ENCODE measurements at places on chromosomes 2 and 18.

DNA sequence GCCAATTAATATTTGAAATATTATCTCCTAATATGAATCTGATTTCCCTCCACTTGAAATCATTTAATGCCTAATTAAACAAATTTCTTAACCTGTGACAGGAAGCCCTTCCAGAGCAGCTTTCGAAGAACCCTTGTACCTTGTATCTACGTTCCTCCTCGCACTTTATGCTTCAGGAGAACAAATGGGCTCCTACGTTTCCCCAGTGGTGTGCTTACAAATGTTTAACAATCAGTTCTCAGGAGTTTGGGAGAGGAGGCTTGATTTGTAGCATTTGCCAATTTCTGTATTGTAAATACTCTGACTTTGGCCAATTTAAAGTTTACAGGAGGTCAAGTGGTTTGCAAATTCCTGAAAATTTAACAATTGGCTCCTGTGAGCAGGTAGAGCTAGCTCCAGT is 327.8 kb downstream of the THSD7B start:
- DNase-seq, result no peak

DNA sequence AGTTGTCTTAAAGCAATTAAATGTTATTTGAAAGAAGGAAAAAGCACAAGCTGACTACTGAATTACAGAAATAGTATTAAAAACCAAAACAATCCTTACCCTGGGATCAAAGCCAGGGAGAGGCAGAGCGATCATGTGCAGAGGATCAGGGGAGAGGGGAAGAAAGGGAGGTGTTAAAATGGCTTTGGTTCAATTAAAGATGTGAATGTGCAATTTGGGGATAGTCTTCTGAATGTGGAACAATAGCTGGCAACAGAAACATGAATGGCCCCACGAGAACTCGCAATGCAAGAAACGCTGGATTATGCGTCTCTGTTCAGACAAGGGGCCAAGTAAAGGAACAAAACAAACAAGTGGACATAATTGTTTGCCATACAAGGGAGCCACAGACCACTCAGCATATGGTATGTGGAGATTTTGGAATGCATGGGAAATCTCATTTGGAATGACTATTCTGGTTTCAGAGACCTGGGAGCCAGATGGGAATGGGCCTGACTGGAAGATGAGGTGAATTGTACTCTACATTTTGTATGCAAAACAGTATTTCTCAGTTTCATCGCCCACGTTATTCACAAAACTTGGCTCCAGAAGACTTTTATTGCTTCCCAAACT is 155.4 kb downstream of the SLC4A3 start:
- DNase-seq, result no peak

DNA sequence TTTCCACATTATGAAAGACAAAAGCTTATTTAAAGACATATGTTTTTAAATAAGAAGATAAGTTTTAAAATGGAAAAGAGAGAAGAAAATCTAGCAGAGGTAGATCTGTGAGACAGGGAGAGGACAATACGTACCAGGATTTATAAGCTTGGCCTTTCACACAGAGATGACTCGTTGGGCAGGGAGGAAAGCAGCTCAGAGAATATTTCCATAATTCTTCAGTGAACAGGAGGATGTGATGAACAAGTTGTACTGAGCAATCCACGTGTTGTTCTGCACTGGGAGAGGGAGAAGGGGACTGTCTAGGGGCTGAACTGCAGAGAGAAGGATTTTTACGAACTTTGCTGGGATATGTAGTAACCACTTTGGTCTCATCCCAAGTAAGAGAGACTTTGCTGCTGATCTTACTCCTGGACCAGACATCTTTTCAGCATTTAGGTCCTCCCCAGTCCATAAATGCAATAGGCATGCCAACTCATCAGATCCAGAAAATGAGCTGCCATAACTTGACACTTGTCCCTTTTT is 162.5 kb upstream of the SETBP1 start:
- no peak for DNase-seq

GRCh38 chr2:29983308-29983707 is 61.9 kb upstream of the ALK start:
- no peak for DNase-seq

- no peak for DNase-seq
Observed at GRCh38 chr2:1493431-1494126, 80.3 kb downstream of the TPO start.

GRCh38 chr18:63904694-63905093 is 3.1 kb upstream of the SERPINB10 start:
- no peak for DNase-seq

- peak; percentile 93 for DNase-seq
Observed at GRCh38 chr2:118016911-118017310, 3.0 kb upstream of the CCDC93 start.

GRCh38 chr2:240208631-240209211 is 68.3 kb upstream of the OTOS start:
- no peak for DNase-seq

DNA sequence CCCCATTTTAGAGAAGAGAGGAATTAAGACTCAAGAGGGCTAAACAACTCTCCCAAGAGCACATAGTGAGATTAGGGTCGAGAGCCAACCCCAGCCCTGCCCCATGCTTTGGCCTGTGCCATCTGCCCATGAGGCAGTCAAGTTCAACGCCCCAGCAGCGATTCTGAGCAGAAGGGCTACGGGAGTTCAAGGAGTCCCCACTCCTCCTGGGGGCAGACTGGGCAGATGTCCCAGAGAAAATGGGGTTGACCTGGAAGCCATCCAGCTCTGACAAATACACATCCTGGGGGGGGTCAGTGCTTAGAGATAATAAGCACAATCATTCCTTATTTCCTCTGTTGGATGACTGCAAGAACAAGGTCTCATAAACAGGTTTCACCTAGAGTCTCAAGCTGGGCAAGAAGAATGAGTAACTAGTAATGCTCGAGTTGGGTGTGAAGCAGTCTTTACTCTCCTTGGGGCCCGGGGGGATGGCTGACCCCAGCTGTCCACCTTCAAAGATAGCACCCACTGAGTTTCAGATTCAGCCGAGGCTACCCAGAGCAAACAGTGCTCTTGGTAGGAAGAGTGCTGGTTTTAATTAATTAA is 716.4 kb downstream of the RNF144A start:
- no peak for DNase-seq

DNA sequence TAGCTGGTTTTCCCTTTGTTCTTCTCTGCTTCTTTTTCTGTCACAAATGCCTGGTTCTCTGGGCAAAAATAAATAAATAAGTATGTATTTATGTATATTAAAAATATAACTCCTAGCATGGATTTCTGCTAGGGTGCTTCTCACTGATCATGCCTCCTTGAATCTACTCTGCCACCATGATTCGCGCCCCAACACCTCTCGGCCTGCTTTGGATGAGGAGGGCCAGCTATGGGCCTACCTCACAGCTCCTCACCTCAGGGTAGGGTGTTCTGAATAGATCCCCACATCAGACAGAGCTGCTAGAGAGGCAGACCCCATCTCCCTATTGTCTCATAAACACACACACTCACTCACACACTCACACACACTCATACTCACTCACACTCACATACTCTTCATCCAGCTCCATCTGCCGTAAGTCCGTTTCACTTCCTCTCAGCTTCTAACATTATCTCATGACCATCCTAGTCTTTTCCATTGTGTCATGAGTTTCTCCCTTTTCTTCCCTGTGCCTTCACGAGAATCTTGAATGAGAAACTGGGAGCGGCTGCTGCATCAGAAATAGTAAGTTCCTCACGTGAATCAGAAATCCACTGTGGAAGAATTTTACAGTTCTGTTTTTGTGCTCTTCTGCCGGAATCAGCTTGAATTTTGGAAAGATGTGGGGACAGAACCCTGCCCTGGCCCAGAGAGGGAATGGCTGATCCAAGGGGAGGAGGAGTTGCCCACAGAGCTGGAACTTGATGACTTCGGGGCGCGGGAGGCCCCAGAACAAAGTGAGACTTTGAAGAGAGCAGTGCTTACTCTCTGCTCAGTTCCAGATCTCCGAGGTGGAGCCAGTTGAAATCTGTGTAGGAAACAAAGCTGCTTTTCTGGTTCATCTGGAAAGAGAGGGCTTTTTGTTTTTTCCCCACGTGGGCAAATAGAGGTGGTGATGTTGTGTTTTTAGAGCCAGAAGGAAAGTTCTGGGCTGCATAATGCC is 20.9 kb downstream of the ANXA4 start:
- DNase-seq, result peak; percentile 93

- no peak for DNase-seq
Observed at GRCh38 chr2:238985931-238986446, 138.1 kb downstream of the TWIST2 start.

DNA sequence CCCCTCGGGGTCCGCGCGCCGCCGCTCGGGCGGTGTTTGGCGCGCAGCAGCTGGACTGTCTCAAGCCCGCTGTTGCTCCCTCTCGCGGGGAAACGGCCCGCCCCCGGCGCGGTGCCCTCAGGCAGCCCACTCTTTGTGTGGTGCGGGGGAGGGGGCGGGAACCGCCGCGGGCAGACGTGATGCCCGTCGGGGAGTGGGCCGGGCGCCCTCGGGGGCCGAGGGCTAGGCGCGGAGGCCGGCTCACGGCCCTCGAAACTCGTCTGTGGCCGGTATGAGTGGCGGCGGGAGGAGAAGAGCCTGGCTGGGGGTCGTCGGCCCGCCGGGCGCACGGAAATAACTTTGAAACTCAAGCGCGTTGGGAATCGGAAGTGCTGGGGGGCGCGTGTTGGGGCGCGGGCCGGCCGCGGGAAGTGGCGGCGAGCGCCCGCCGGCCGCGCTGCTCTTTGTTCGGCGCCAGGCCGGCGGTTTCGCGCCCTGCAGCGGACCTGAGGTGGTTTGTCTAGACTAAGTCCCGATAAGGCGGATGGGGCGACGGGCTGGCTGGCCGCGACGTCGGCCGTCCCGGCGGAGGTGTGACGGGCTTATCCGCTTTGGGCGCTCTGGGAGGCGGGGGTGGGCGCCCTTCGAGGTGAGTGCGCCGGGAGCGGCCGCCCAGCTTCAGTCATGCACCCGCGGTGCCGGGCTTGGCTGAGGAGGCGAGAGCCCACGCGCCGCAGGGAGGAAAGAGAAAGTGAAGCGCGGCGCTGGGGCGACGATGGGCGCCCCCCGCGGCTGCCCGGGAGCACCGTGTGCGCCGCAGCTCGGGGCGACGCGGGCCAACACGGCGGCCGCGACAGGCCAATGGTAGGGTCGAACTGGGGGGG is 679 bp downstream of the PTMA start:
- DNase-seq, result peak; percentile 76

DNA sequence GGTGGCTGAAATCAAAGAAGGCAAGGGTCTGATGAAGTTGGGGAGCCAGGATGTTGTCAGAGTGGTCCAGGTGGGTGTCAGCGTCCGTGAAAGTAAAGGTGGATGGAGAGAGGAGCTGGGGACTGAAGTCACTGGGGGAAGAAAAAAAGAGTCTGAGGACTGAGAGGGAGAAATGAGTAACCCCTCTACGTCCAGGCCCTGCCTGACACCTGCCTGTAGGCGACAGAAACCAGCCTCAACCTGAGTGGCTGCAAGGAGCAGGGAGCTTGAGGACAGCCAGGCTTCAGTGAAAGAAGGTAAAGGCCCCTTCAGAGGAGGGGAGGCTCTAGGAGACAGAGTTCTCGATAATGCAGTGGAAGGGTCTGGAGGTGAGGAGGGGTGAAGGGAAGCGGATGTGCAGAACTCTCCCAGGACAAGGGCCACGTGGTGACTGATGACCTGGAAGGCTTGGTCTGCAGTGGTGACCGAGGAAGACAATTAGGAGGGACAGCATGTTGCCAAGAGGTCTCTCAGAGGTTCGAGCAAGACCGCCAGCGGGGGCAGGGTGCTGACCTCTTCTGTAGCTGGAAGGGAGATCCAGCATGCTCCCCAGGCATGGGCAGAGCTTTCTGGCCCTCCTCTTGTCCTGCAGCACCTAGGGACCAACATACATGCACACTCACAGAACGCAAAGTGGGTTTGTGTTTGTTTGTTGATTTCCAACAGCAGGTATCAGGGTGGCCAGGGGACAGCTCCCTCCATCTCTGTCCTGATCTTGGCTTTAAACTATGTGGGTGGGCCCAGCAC is 86.6 kb upstream of the TMEM247 start:
- no peak for DNase-seq

- DNase-seq, result no peak
Observed at GRCh38 chr18:74608681-74609080, 11.0 kb downstream of the ZNF407 start.

DNA sequence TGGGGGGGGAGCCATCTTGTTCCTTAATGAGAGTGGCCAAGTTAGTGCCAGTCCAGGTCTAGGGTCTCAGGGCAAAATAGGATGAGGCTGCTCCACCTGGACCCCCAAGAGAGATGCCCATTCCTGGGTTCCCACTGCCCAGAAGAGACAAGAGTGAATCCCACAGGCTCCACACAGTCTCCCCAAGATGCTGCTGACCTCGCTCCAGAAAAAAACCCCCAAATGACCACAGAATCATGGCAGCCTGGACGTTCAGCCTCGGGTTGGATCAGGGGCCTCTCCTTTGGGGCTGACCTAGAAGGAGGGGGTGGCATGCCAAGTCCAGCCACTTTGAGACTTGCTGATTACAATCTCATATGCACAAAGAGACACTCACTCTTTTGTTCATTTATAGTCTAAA is 25.1 kb downstream of the STAT1 start:
- DNase-seq, result no peak

Data from inflammatory macrophage treated with lipopolysaccharide for 4 hours (primary cell).